ENCODE measurements at places on chromosomes 16 and 17.

DNA sequence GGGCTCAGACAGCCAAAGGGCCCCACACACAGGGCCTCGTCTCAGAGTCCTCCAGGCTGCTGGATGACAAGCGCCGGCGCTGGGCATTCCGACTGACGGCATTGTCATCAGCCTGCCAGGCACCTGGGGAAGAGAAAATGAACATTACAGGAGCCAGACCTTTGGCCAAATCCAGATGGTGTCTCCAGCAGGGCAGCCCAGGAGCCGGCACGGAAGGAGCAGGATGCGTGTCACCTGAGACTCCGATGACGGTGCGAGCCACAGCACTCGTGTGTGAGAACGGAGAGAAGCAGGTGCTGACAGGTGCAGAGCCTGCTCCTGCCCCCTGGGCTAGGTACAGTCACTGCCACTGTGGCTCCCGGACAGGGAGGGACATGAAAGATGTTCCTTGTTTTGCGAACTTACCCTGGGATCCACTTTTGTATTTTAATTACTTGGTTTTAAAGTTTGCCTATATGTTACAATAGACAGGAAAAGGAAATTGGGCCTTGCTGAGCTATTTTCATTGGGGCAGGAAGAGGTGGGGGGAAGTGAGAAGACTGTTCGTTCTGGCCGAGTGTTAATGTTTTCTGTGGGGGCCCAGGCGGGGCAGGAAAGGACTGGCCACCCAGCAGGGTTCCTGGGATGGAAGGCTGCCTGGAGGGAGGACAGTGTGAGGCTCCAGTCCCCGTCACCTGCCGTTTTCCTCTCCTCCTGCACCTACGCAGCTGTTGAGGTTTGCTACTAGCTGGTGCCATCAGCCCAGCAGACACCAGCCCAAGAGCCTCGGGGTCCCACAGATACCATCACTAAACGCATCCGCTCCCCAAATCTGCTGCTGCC lies 4.4 kb upstream of the FOXJ1 start:
- no peak for DNase-seq

DNA sequence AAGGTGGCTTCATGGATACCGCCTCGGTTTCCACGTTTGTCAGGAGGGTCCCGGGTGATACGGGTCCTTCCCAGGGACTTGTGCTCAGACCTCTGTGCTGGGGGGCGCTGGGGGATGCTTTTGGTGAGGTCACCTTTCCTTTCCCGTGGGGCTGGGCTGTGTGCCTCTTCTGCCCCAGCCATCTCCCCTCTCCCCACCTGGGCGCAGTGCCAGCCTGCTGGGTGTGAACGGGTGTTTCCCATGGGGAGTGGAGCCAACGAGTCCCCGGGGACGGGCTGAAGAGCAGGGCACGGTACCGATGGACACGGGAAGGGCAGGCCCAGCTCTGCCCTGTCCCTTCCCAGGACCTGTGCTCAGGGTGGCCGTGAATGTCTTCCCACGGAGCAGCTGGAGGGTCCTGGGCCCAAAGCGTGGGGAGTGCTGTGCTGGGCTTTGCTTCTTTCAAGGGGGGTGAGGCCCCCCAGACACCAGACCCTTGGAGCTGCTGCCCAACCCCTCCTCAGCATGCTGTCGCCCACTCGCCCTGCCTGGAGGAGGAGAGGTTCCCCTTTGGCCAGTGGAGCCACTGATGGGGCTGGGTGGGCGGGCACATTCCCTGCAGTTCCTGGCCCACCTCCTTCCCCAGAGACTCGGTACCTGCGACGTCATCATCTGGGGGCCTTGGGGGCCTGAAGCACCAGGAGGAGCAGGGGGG lies 15.5 kb downstream of the TELO2 start:
- DNase-seq: no peak

GRCh38 chr16:69131167-69131838 lies 1.1 kb downstream of the CHTF8 start:
- no peak for DNase-seq

GRCh38 chr17:81405411-81405872 lies 10.2 kb downstream of the BAHCC1 start:
- no peak for DNase-seq

- DNase-seq: no peak
Measured at GRCh38 chr16:30068750-30069610, 3.4 kb downstream of the ALDOA start.

- no peak for DNase-seq
Measured at GRCh38 chr16:11312718-11313492, 31.8 kb upstream of the PRM1 start.
